ENCODE measurements at places on chromosomes 4 and X. TPM values are rescaled to one million over a fixed set of nuclear protein-coding genes. Genes with fewer than 3 reads are reported as not detected.

RPL39 gene
- 2,602 TPM for total RNA-seq

VCX3B gene
- not detected for total RNA-seq

SOWAHB gene
- total RNA-seq = 0.81 TPM

UGT2B17 gene
- total RNA-seq = 0.25 TPM

SRD5A3 gene
- total RNA-seq = 11.7 TPM

AR gene
- total RNA-seq = 0.25 TPM

PAGE5 gene
- total RNA-seq = not detected

SASH3 gene
- total RNA-seq = not detected

OTUD4 gene
- total RNA-seq = 23.7 TPM

CENPVL1 gene
- not detected for total RNA-seq

EFHC2 gene
- total RNA-seq = 0.33 TPM

USP9X gene
- total RNA-seq = 62.0 TPM

CXCL3 gene
- 1.6 TPM for total RNA-seq

CYLC1 gene
- not detected for total RNA-seq

ADH6 gene
- total RNA-seq = 0.13 TPM

DCAF8L2 gene
- not detected for total RNA-seq

CT55 gene
- not detected for total RNA-seq

TMSB15C gene
- 2.5 TPM for total RNA-seq

AADAT gene
- 10.0 TPM for total RNA-seq

KLKB1 gene
- not detected for total RNA-seq

IL9R gene
- not detected for total RNA-seq

SPIN2A gene
- not detected for total RNA-seq

SSX1 gene
- not detected for total RNA-seq

GAGE13 gene
- not detected for total RNA-seq

MAGEA2 gene
- not detected for total RNA-seq

NDST3 gene
- total RNA-seq = 0.16 TPM

NEUROG2 gene
- total RNA-seq = not detected

KIT gene
- 0.49 TPM for total RNA-seq

DMD gene
- 12.9 TPM for total RNA-seq

FRAS1 gene
- 32.2 TPM for total RNA-seq

TNIP3 gene
- 0.51 TPM for total RNA-seq

DUX4 gene
- not detected for total RNA-seq

F11 gene
- not detected for total RNA-seq

TBC1D1 gene
- 187 TPM for total RNA-seq

ZNF595 gene
- 4.7 TPM for total RNA-seq

RIBC1 gene
- 0.33 TPM for total RNA-seq

CFAP299 gene
- not detected for total RNA-seq

FAM9B gene
- not detected for total RNA-seq

SCRG1 gene
- total RNA-seq = not detected

PLAC1 gene
- 0.89 TPM for total RNA-seq

PARM1 gene
- total RNA-seq = 0.33 TPM

AFF2 gene
- total RNA-seq = 0.16 TPM

AWAT1 gene
- not detected for total RNA-seq

LGI2 gene
- under 0.01 TPM for total RNA-seq

FAM184B gene
- total RNA-seq = not detected

EVC2 gene
- total RNA-seq = 5.6 TPM

CCDC110 gene
- 1.1 TPM for total RNA-seq

ESX1 gene
- total RNA-seq = not detected

ADAMTS3 gene
- 6.7 TPM for total RNA-seq

TMPRSS11D gene
- total RNA-seq = not detected
